ENCODE measurements at places on chromosomes 1 and 21.
A peak's percentile ranks its signal among the peaks of the same experiment; 100 is the strongest.

- DNase-seq, result no peak
These were observed 94.7 kb downstream of the PLPP3 start for GRCh38 chr1:56484695-56485094.

DNA sequence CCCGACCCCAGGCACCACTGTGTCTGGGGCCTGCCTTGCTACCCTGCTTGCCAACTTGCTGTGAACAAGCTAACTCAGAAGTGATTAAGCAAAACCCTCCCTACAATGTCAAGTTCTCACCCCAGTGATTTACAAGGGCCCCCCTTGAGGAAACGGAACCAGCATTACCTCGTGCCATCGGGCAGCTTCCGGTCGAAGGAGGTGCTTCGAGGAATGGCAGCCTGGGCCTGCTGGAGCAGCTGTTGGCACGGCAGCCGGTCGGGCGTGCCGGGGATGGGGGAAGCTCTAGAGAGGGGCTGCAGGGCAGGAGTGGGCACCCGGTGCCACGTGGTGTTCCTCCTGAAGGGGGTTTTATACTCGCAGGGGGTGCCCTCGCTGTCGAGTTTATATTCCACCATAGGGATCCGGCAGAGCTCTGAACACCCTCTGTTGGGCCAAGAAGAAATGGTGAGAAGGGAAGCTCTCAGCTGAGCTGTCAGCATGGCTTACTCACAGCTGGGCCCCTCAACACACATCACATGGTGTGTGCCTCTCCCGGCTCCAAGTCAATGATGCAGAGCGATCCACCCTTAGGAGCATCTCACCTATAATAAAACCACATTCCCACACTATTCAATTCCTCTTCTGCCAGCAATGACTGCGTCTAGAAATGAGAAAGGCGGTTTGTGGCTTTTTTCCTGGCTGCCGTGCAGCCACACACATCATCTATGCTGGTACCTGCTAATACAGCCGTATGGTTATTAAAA lies 184.4 kb downstream of the SIPA1L2 start:
- DNase-seq, result no peak

GRCh38 chr1:88466899-88467580 lies 217.0 kb upstream of the PKN2 start:
- no peak for DNase-seq

- peak; percentile 42 for DNase-seq
These were observed 35.4 kb upstream of the CD1D start for GRCh38 chr1:158145173-158145719.

DNA sequence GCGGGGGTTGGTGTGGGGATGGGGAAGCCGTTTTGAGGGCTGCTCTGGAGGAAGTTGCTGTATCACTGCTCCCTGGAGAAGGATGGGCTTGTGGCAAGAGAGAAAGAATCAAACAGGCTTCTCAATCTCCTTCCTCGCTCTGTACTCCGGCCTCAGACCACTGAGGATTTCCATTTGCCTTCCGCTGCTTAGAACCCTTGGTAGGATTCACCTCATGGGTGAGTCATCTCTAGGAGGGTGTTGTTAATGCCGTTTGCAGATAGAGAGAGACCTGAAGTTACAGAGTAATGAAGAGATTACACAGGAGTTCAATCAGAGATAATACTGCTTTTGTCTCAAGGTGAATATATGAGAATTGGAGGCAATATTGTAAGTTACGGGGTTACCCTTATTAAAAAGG lies 15.3 kb downstream of the SLC35F3 start:
- no peak for DNase-seq

DNA sequence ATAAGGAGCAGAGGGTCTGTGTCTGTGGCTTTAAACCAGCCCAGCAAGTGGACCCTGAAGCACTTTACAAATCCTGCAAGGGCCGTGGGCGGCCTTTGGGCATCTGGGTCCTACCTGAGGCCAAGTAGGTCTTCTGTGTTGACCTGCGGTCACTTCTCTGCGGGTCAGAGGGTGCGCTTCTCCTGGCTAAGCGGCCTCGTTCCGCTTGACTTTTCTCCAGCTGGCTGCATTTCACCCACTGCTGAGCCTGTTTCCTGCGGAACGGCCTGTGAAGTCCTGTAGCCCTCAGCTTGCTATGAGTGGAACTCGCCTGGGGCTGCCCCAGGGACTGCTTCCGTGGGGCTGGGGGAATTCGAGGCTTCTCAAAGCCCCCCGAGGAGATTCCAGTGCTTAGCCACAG lies 43.3 kb downstream of the SLC37A1 start:
- DNase-seq, result no peak

DNA sequence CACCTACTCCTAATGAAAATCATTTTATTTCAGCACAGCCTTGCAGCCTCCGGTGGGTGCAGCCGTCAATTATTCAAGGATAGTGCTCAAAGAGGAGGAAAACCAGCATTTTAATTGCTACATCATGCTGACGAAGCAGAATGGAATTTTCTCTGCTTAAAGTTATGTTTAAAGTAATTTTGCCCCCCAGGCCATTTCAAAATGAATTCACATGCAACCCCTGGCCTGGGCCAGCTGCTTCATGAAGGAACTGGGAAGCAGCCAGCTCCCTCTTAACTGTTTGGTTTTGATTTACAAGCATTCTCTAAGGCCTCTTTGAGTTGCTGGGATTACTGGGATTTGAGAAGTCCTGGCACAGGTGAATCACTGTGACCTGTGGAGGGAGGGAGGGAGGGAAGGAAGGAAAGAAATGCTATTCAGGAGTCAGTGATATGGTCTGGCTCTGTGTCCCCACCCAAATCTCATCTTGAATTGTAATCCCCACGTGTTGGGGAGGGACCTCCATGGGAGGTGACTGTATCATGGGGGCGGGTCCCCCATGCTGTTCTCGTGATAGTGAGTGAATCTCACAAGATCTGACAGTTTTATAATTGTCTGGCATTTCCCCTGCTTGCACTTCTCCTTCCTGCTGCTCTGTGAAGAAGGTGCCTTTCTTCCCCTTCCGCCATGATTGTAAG lies 66.0 kb downstream of the PGBD5 start:
- peak; percentile 23 for DNase-seq

All from HS-5 (cell line).